ENCODE measurements at places on chromosomes 4 and X.

DNA sequence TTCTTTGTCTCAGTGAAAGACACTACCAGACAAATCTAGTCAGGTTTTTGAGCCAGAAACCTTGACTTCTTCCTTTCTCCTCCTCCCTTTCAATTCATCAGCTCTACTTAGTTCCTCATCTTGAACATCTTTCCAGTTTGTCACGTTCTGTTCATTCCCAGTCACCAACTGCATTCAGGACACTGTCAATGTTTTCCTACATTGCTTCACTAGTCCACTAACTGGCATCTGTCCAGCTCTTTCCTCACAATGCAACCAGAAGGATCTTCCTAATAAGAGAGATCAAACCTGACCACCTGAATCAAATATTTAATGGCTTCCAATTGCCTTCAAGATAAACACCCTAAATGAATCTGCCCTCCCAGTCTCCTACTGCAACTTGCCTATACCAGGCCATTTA, 52.5 kb downstream of the SYNPO2 start:
- no peak for DNase-seq

GRCh38 chr4:182206916-182207315, 36.3 kb upstream of the TENM3 start:
- DNase-seq = no peak

- DNase-seq = no peak
Observed at GRCh38 chrX:6446582-6446981, 88.3 kb downstream of the VCX3A start.

DNA sequence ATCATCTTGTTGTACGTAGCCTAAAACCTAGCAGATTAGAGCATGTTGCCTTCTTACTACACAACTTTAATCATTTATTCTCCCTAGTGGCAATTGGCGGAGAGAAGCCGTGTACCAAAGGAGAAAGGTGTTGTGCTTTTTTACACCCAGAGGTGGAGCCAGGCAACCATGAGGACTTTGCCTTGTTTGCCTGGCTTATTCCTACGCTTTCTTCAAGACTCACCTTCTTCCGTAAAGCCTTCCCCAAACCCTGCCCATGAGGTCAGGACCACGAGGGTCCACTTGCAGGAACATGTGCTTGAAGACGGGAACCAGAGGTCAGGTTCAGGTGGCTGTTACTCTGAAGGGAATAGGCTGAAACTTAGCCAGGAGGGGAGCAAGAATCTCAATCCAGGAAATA, 290.5 kb downstream of the RAB28 start:
- no peak for DNase-seq

- DNase-seq = no peak
Observed at GRCh38 chr4:9835430-9835829, 54.0 kb downstream of the DRD5 start.

DNA sequence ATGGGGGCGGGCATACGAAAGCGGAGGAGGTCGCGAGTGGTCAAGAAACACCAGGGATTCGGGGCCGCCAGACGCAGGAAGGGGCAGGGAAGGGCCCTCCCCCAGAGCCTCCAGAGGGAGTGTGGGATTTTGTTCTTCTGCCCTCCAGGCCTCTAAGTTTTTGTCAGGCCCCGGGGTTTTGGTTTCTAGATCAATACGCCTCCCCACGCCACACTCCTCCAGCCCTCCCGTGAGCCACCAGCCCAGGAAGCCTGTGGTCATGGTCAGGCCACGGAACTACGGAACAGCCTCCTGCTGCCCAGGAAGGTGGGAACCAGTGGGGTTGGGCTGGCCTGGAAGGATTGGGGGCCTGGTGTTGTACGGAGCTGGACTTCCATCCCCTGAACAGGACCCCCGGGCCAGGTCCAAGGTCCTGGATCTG, 38.4 kb downstream of the CPLX1 start:
- no peak for DNase-seq

DNA sequence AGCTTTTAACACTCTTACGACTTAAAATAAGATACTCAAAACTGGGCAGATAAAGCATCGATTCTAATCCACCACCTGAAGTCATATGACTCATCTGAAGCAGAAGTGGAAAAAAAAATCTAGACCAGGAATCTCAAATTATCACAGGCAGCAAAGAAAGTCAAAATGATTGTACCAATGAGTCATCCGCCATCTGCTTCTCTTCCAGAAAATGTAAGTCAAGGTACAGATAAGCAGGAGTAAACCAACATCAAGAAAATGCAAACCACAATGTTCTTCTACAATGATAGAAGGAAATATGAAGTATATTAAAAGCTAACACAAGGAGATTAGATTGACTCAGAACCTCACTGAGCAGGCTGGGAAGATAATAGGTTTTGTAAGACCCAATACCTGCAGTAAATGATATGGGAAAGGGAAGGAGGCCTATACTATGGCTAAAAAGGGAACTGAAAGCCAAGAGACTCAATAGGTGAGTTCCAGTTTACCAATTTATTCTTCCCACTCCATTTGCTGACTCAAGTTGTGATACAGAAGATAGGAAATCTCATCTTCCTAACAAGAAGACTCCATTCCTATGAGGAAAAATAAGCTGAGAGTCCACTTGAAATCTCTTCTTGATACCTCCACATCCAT, 88.4 kb upstream of the TET2 start:
- no peak for DNase-seq

- no peak for DNase-seq
Observed at GRCh38 chr4:74544655-74545361, 99.9 kb downstream of the AREG start.
